Fibroblast of lung (primary cell): ENCODE measurements at places on chromosomes 6 and 20.

DNA sequence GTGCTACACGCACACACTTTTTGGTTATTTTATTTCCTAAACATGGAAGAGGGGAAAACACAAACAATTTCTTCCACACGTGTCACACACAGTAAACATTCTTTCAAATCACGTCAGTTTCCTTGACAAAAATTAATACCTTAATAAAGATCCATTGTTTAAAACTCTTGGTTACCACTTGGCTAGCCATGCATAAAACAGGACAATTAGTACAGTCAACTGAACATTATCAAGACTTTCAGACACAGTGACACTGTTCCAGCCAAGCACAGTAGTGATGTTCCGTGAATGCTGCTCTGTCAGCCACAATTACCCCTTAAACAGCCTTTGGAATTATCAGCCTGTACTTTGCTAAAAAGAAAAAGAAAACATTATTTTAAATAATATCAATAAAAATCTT is 50.8 kb downstream of the GMDS start:
- no peak for DNase-seq

DNA sequence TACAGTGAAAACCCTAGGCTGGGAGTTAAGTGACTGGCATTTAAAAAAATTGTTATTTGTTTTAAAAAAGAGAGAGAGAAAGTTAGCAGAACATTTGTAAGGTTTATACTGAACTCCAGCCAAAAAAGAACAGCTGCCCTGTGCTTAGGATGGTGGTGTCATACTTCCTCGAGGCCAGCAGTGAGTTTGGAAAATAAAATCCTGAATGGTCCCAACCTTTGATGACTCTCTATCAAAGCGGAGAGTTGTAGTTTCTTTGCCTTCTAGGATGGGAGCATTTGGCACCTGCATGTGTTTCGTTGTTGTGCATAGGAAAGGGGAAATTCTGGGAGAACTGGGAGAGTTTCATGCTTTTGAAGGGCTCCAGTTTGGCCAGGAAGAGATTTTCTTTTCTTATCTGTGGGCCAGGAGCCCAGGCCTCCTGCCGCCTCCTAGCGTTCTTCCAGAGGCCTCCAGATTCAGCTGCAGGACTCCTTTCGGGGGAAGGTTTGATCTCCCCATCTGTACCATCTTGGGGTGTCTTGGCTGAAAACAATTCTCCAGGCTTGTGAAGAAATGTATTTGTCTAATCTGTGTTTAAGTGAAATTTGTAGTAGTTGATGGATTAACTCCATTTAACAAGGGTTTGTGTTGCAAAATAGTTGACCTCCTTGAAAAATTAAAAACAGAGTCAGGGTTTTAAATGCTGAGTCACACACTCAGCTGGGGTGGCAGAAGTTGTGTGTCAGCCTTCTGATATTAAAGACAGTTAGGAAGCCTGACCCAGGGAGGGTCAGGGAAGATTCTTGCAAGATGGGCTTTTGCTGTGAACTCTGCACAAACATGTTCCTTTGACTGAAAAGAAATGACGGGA is 63.4 kb downstream of the TXNDC5 start:
- peak; percentile 50 for DNase-seq

- no peak for DNase-seq
Measured at GRCh38 chr6:16375843-16376242, 137.5 kb downstream of the GMPR start.

GRCh38 chr6:66128656-66129055 is 421.6 kb upstream of the EYS start:
- no peak for DNase-seq

- no peak for DNase-seq
Measured at GRCh38 chr6:36493859-36494258, 51.1 kb downstream of the KCTD20 start.

DNA sequence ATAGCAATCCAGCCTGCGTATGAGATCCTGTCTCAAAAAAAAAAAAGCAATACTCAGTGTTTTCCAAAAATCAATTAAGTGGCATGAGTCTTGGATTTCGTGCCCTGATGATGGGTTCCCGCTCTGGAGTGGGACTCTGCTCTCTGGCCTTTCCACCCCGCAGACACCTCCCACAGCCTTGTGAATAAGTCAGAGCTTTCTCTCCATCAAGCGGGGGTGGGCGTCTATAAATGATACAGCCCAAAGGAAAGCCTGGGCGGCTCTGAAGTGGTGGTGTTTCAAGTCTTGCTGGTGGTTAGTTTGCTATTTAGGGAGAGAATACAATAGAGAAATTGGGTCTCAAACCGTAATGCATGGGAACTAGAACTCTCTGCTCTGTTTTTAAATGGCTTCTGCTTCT is 52.5 kb upstream of the TAGAP start:
- no peak for DNase-seq

DNA sequence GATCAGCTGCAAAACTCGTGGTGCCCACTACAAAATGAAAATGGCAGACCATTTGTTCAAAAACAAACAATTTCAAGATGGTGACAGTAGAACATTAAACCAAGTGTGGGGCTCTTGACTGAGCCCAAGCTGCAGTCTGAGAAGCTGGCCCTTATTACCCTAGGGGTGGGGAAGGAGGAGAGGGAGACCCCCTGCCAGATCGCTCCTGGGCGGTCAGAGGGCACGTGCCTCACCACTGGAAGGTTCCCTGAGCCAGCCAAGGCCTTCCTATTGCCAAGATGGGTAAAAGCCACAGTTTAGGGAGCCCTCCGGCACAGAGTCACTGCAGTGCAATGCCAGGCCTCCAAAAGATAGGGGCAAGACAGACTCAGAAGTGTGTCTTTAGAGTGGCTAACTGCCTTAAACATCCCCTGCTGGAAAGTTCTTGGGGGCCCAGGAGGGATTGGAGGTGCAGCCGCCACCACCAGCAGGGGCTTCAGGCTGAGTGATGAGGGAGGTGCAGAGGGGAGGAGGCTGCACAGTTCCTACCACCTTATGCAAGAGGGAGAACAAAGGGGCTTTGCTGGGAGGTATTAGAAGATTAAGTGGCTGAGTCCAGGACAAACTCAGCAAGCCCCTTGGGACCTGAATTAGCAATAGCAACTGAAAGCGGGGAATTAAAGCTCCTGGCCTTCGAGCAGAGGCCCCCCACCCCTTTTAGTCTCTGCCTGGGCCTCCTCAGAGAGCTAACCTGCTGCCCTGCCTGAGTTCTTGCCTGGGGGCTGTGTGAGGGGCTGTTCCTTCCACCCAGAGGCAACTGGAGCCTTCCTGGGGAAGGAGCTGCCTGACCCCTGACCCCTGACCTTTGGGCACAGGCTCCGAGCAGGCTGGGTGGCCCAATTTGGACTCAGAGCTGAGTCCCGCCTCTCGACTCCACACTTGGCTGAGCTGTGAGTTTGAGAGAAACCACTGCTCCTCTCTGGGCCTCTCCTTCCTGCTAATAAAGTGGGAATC is 88.4 kb downstream of the VEGFA start:
- no peak for DNase-seq

- DNase-seq, result no peak
Measured at GRCh38 chr6:33754222-33754621, 7.5 kb upstream of the IP6K3 start.

- DNase-seq, result no peak
Measured at GRCh38 chr20:40882152-40882551, 146.5 kb upstream of the TOP1 start.

GRCh38 chr20:56995635-56996075 is 270.8 kb downstream of the BMP7 start:
- DNase-seq, result no peak

- peak; percentile 36 for DNase-seq
Measured at GRCh38 chr6:33313105-33313708, 671 bp downstream of the TAPBP start.

DNA sequence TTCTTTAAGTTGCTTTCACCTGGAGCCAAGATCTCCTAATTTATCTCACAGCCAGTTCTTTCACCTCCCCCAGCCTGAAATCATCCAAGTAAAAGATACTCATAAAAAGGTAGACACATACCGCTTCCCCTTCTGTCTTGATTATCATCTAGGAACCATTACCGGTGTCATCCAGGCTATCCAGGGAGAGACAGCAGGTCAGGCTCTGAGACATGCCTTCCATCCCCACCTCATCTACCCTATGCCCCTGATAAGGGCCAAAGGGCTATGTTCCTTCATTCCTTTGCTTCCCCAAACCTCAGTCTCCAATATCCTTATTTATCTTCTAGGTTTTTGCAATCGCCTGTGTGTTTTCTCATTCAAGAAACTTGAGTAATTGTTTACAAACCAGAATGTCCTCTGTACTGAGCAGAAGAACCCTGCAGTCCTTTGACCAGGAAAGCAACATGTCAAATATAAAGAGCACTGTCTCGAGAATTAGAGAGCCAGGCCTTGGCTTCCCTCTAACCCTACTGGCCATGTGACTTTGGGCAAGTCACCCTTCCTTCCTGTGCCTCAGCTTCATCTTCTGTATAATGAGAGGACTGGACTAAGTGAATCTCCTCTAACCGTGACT is 41.0 kb downstream of the TNFRSF21 start:
- DNase-seq, result no peak

GRCh38 chr6:149231778-149232177 is 85.7 kb upstream of the TAB2 start:
- DNase-seq, result no peak

DNA sequence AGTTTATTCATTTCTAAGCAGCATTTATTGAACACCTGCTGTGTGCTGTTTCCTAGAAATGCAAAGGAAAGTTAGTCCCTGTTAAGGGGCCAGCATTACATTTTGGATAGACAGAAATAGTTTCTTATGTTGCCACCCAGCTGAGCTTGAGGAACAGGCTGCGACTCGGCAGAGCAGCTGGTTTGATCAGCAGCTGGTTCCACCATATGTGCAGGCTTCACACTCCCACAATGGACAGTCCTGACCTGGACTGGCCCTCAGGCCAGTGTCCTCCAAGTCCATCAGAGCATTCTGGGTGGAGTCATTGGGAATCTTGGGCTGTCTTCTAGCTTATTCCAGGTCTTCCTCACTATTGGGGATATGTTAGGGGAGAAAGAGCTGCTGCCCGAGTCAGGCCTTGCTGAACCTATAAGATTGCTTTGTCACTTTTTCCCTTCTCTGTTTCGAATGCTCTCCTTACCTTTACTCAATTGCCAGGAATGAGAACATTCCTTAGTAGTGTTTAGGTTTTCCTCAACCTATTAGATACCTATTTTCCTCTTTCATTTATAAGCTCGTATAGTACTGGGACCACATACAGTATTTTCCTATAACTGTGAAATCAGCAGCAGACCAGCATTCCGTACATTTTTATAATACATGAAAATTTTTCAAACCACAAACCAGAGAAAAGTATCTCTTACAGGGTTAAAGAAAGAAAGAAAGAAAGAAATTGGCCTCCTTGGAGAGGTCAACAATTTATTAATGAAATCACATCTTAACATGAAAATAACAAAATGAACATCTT is 203.0 kb downstream of the FARS2 start:
- peak; percentile 55 for DNase-seq

DNA sequence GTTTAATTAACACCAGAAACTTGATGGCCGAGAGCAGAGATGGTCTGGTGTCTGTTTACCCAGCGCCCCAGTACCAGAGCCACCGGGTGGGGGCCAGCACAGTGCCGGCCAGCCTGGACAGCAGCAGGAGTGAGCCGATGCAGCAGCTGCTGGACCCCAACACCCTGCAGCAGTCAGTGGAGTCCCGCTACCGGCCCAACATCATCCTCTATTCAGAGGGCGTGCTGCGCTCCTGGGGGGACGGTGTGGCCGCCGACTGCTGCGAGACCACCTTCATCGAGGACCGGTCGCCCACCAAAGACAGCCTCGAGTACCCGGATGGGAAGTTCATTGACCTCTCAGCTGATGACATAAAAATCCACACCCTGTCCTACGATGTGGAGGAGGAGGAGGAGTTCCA is 73.7 kb downstream of the SYNDIG1 start:
- DNase-seq, result no peak

- DNase-seq, result no peak
Measured at GRCh38 chr20:40110311-40110831, 578.7 kb downstream of the MAFB start.

GRCh38 chr20:47392015-47392720 is 35.7 kb upstream of the ZMYND8 start:
- DNase-seq, result peak; percentile 91

GRCh38 chr6:155314773-155315515 is 660 bp upstream of the TFB1M start:
- peak; percentile 90 for DNase-seq

GRCh38 chr6:147947521-147947920 is 395.1 kb upstream of the SASH1 start:
- peak; percentile 83 for DNase-seq

DNA sequence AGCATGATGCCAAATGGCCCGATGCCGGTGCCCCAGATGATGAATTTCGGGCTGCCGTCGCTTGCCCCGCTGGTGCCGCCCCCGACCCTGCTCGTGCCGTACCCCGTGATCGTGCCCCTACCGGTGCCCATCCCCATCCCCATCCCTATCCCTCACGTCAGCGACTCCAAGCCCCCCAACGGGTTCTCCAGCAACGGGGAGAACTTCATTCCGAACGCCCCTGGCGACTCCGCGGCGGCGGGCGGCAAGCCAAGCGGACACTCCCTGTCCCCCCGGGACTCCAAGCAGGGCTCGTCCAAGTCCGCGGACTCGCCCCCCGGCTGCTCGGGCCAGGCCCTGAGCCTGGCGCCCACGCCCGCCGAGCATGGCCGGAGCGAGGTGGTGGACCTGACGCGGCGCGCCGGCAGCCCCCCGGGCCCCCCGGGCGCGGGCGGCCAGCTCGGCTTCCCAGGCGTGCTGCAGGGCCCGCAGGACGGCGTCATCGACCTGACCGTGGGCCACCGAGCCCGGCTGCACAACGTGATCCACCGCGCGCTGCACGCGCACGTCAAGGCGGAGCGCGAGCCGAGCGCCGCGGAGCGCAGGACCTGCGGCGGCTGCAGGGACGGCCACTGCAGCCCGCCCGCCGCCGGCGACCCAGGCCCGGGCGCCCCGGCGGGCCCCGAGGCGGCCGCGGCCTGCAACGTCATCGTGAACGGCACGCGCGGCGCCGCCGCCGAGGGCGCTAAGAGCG is 144.6 kb downstream of the SOBP start:
- DNase-seq, result peak; percentile 24

GRCh38 chr6:148912252-148912651 is 165.4 kb downstream of the UST start:
- DNase-seq, result no peak
